CD4-positive, alpha-beta T cell treated with Interferon gamma for 1 hour (primary cell): ENCODE measurements at places on chromosomes 11 and 22.

DNA sequence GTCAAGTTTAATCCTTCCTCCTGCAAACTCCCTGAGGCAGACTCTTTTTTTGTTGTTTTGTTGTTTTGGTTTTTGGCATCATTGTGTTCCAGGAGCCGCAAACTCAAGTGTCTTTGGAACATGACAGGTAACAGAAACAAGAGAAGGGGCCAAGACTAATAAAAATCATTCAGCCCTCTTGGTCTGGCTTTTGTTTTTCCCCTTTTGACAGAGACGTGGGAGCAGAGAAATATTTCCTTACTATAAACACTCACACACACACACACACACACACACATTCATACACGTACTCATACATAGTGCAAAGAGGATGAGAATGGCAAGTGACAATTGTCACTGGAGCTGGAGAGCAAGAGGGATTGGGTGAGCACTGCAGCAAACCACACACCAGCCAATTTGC lies 10.4 kb upstream of the ASPHD2 start:
- DNase-seq: no peak

GRCh38 chr11:25535467-25536272 lies 796.3 kb upstream of the ANO3 start:
- no peak for DNase-seq

- DNase-seq: no peak
These were observed 42.6 kb downstream of the CHST1 start for GRCh38 chr11:45622861-45623260.

DNA sequence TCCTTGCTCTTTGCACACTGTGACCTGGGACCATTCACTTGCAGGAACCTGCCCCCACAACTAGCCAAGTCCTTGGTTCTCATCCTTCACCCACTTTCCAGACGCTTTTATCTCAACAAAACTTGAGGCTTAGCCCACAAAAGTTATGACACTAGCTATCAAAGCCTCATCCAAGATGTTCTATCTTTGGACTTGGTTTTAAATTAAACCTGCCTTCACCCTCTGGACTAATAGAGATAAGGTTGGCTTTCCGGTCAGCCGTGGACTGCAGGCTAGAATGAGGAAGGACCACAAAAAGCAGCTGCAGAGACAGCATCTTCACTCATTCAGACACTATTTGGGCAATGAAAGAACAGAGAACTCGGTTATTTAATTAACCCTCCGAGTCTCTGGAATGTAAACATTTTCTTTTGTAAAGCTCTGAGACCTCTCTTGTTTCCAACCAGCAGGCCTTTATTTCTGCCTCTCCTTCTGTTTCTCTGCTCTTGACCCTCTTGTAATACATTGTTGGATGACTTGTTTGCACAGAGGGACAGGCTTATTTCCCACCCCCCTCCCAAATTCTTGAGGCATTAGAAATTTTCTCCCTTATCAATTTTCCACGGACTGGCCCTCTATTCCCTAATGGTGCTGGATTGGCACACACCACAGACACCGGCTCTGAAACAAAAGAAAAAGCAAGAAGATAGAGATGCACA lies 41.4 kb downstream of the ARL14EP start:
- DNase-seq: no peak

- no peak for DNase-seq
These were observed 766.5 kb downstream of the METTL15 start for GRCh38 chr11:28874706-28875105.

- DNase-seq: peak; percentile 76
These were observed 132.4 kb downstream of the MN1 start for GRCh38 chr22:27668828-27669797.

- no peak for DNase-seq
These were observed 385.5 kb upstream of the B3GAT1 start for GRCh38 chr11:134797411-134798089.
